ENCODE measurements at places on chromosomes 2 and 18.

DNA sequence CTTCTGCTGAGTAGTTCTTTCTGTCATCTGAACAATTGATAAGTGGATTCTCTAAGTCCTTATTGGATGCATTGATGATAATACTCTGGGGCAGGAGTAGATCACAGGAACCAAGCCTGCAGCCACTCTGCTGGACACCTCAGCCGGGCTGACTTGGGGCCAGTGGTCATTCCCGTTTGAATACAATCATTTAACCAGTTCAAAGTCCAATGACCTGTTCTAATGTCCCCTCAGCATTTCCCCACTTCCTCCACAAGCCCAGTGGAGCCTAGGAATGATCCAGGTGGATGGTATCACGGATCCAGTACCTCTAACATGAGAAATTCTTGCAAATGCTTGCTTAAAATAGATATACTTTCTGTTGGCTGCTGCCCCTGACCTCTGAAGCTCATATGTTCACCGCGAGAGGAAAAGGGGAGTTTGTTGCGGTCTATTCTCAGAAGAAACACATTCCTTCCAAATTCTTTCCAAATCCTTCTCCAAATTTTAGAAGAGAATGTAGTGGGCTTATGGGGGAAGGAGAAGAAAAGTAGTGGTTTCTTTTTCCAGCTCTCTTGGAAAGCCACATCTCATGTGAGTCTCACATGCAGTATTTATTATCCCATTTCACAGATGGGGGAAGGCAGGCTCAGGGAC is 170.9 kb downstream of the INHBB start:
- DNase-seq = no peak

- no peak for DNase-seq
Measured at GRCh38 chr2:225282858-225283710, 116.4 kb upstream of the NYAP2 start.

GRCh38 chr2:170332676-170333402 is 154.9 kb downstream of the MYO3B start:
- no peak for DNase-seq

DNA sequence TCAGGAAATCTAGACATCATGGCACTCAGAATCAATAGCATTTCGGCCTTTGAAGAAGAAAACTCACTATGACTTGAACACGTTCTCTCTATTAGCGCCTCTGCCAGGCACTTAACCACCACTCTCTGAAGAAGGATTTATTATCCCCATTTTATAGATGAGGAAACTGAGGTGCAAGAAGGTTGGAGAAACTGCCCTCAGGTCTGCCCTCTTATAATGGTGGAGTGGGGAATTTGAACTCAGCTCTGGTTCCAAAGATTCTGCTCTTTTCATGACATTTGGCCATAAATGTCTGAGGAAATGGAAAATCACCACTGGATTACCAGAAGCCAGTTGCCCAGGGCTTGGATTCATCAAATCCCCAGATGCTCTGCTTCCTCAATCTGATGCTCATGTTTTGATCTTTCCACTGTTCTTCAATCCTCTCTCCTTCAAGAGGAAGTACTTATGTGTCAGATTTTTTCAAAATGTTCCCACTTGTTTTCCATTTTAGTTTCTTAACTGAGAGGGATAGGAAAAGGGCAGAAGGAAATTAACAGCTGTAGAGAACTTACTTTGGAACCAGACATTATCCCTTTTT is 68.1 kb downstream of the ANTXR1 start:
- peak; percentile 57 for DNase-seq

GRCh38 chr2:50650403-50650810 is 381.5 kb downstream of the NRXN1 start:
- no peak for DNase-seq

DNA sequence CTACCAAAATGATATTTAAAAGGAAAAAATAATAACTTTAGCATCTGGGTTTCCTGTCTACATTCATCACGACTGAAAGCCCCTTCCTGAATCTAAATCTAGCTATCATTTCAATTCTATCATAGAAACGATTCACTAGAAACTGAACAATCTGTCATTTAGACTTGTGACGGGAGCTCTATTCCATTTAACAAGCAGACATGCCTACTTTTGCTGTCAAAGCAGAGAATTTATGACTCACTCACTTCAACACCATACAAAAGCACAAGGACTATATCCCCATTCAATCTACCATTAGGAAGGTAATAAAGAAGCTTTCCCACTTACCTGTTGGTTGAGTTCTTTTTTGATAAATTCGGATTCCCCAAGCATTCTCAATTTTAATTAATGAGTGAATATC is 1072.3 kb downstream of the LRP1B start:
- DNase-seq = no peak

DNA sequence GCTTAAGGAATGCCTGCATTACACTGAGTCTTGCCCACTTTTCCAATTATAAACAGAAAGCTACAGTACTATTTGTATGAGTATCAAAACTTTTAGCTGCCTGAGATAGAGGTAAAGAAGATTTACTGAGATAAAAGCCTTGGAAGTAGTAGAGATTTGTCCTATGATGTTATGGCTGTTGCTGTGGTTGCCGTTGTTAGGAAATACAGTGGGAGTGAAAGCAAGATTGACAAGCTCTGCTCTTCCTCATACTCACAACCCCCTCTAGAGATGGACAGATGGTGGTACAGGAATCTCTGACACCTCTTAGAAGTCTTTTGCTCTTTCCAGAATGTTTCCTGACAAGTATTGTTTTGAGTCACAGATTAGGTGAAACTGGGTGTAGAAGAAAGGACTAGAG is 242.5 kb downstream of the RPIA start:
- peak; percentile 51 for DNase-seq

DNA sequence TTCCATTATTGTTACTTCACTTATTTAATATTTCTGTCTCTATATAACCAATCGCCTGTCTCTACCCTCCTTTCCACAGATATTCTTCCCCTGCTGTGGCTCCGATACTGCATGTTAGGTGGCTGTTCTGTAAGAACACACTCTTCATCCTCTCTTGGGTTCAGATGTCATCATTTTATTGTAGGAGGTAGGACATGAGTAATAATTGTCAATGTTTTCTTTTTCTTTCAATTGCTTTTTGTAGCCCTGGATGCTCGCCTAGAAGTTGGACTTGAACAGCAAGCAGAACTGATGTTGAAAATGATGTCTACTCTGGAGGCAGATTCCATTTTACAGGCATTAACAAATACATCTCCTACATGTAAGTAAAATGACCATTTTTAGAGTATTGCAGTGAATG is 128.6 kb downstream of the BIRC6 start:
- DNase-seq = no peak

DNA sequence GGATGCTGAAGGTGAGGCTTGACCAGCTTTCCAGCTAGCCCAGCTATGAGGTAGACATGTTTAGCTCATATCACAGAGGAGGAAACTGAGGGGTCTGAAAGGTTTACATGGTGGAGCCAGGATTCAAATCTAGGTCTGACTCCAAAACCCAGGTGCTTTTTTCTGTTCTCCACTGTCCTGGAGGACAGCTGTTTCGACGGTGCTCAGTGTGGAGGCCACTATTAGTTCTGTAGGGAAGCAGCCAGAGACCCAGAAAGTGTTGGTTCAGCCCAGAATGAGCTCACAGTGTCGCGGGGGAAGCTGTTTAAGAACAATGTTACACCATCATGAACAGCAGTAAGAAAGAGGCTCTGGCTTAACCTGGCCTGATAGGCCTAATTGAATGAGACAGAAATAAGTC is 11.1 kb downstream of the PROC start:
- DNase-seq = no peak

DNA sequence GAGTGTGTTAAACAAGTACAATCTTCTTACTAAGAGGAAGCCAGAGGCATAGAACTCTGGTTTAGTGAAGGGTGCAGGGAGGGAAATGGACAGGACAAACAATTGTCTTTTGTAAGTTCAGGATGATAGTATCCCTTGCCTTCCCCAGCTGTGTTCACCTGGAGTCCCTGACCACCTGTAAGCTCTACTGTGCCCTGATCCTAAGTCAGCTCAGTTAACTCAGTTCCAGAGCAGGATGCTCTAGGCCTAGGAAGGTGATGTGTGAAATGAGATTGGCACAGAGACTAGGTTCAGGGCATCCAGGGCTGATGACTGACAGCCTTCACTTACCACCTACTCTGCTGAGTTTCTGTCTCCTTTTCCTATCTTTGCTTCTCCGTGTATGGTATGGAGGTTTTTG is 333.0 kb downstream of the SUCLG1 start:
- DNase-seq = no peak

GRCh38 chr2:202944408-202944807 is 32.3 kb downstream of the CARF start:
- DNase-seq = no peak

GRCh38 chr2:16112251-16112971 is 172.1 kb downstream of the MYCN start:
- no peak for DNase-seq

Measured in inflammatory macrophage treated with lipopolysaccharide for 1 hour (primary cell).